Mesenteric fat pad (tissue), 1 donor: ENCODE measurements at places on chromosomes 16 and 17. TPM values are rescaled to one million over a fixed set of nuclear protein-coding genes. Genes with fewer than 3 reads are reported as not detected.

GRCh38 chr17:49341356-49341755 is 20.7 kb downstream of the ZNF652 start:
- DNase-seq: no peak

GRCh38 chr16:381012-381788 is 578 bp downstream of the PGAP6 start:
- DNase-seq: no peak

- DNase-seq: no peak
Measured at GRCh38 chr16:47565454-47565853, 104.3 kb downstream of the PHKB start.

- peak; percentile 64 for DNase-seq
Measured at GRCh38 chr16:3646348-3646920, 8.1 kb upstream of the DNASE1 start.

DNA sequence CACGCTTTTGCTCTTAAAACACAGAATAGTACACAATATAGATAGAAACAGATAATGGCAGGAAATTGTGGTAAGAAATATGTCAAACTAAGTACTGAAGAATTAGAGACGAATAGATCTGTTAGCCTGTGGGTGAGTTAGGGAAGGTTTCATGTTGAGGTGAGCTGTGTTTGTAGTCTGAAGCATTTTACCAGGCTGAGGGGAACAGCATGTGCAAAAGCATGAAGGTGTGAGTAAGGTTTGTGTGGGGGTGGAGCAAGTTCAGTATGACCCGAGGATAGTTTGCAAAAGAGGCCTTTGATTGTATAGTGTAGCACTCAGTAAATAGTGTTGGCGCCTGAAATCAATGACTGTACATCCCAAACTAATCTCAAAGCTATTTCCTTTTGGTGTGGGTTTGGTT is 13.8 kb downstream of the IGSF6 start:
- no peak for DNase-seq

GRCh38 chr16:84917492-84917891 is 93.8 kb downstream of the ZDHHC7 start:
- DNase-seq: no peak

GRCh38 chr16:2482249-2482648 is 7.3 kb downstream of the TBC1D24 start:
- no peak for DNase-seq

The RBFOX1 gene
- not detected for total RNA-seq

The IRX5 gene
- not detected for total RNA-seq
